ELR (cell line): ENCODE measurements at places on chromosomes 11 and 22.

DNA sequence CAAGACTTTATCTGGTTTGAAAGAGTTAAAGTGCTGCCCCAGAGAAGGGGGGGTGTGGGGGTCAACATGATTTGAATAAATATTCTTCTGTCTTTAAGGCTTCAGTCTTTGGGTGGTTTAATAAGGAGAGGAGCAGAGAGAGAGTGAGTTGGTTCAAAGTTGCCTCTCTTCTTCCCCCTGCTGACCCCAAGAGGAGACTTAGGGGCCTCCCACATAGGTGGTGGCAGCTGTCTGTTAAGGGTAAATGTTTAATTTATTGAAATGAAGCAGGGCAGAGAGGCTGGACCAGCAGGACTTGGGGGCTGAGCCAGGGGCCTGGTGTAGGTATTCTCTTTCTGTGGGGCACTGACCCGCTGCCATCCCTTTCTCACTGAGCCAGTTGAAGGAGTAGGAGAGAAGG, 5.5 kb downstream of the POU2F3 start:
- no peak for DNase-seq

DNA sequence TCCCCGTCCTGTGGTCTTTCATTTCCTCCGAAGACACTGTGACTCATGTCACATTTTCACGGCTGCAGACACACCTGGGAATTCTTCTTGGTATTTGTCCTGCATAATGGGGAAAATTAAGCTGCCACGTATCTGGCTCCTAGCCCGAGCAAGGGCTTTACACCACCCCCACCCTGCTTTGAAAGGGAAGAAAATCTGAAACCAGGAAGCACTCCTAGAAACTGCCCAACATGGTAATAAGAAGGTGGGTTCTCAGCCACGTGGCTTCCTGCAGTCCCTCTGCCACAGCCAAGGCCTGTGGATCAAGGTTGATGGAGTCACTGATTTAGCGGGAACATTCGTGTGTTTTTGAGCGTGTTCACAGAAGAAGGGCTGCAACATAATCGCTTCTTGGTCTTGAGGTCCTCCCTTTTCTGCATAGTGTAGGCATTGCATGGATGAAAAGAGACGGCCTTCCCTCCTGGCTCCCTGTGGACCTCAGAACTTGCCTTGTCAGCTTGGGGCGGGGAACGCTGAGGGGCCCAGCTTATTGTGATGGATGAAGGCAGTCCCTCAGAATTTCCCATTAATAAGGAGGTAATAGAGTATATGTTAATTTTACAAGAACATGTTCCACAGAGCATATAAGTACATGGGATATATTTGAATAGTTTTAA, 292.0 kb downstream of the NTM start:
- no peak for DNase-seq

- no peak for DNase-seq
These were observed 12.9 kb downstream of the KCNJ11 start for GRCh38 chr11:17375547-17375946.

- DNase-seq, result no peak
These were observed 48.4 kb upstream of the KCNQ1OT1 start for GRCh38 chr11:2748061-2748813.

DNA sequence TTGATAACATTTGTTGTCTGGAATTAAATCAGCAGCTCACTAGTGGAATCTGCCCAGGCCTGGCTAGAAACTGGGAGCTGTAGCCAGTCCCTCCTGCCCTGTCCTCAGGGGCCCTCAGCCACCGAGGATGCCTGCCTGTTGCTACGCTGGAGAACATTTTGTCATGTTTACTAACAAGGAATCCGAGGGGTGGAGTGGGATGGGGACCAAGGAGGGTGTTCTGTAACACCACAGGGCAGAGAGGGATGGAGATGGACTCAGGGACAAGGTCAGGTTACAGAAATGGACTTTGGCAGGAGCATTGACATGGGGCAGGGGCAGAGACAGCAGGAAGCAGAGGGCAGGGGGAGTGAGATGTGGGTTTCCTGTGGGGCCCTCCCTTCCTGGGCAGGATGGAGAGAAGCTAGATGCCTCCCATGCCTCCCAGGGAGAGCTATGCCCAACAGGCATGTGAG, 45.8 kb upstream of the AMPD3 start:
- DNase-seq, result no peak

GRCh38 chr11:117521974-117522373, 194.3 kb downstream of the CEP164 start:
- no peak for DNase-seq

DNA sequence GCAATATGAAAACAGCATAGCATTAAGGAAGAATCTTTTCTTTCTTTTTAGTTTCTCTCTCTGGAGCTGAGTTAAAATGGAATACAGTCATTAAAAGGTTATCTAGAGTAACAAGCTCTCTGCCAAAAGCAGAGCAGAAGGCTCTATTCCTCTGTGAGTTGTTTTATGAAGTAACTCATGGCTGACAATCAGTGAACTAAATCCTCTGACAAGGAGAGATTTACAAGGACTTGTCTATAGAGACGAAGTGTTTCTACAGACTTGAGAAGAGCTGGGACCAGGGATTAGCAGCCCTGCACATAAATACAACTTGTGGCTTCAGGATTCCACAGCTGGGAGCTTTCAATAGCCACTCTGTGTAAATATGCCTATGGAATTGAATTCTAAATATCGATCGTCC, 192.5 kb upstream of the RAG2 start:
- no peak for DNase-seq
